ENCODE measurements at places on chromosomes 16 and 17. TPM values are rescaled to one million over a fixed set of nuclear protein-coding genes. Genes with fewer than 3 reads are reported as not detected.

DNA sequence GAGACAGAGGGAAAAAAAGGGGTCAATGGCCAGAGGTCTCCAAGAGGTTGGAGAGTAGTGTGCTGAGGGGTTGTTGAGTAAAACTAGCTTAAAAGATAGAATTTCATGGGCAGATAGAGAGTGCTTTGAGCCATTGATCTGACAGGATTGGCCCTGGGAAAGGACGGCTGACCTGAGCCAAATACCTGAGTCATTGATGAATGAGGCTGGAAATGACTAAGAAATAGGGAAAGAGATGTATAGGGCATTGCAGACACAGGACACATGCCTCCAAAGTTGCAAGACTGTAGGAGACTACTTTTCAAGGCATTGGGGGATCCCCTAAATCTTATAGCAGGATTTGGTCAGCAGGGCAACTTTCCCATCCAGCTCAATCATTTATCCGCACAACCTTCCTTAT is 168.7 kb downstream of the ABCC12 start:
- no peak for DNase-seq

DNA sequence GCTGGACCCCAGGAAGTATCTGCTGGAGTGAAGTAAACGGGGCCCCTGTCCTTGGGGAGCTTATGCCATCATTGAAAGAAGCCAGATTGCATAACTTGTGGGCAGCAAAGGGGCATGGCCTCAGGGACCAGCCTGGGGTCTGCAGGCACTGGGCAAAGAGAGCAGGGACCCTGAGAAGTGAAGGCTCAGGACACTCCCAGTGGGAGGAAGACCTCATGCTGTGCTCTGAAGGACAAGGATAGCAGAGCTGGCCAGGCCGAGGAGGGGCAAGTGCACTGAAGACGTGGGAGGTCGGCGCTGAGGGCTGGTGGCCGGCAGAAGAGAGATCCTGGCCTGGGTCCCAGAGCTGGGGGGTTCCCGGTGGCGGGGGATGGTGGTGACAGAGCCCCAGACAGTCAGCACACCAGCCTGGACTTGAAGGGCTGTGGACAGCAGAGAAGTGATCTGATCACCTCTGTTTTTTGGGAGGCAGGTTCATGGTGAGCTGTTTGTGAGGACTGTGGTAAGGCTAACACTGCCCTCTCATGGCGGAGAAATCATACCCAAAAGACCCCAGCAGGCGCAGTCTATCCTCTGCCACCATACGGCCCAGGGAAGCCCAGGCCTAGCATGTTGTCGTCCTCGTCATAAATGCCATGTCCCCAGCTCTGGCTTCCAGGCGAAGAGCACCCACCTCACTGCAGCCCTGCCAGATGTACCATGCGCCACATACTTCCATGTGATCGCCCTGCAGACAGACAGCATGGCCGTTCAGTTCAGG is 7.1 kb upstream of the CNP start:
- DNase-seq = no peak

GRCh38 chr17:31486351-31487062 is 95.0 kb downstream of the RAB11FIP4 start:
- DNase-seq = no peak

DNA sequence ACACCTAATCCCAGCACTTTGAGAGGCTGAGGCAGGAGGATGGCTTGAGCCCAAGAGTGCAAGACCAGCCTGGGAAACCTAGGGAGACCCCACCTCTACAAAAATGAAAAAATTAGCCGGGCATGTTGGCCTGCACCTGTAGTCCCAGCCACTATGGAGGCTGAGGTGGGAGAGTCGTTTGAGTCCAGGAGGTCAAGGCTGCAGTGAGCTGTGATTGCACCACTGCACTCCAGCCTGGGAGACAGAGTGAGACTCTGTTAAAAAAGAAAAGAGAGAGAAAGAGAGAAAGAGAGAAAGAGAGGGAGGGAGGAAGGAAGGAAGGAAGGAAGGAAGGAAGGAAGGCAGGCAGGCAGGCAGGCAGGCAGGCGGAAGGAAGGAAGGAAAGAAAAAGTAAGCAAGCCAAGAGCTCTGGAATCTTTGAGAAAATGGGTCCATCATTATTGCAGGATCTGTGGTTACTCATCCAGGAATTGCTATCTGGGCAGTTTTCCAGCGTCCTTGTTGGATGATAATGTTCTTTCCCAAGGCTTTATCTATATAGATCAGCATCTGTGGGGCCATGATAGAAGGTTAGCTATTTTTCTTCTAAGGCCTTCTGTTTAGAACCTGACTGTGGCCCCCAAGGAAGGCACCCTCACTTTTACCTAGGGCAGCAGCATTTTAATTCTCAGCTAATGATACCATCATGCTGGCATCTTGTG is 533.2 kb upstream of the CDH5 start:
- DNase-seq = no peak

- no peak for DNase-seq
Observed at GRCh38 chr17:32608267-32608666, 121.5 kb downstream of the CDK5R1 start.

DNA sequence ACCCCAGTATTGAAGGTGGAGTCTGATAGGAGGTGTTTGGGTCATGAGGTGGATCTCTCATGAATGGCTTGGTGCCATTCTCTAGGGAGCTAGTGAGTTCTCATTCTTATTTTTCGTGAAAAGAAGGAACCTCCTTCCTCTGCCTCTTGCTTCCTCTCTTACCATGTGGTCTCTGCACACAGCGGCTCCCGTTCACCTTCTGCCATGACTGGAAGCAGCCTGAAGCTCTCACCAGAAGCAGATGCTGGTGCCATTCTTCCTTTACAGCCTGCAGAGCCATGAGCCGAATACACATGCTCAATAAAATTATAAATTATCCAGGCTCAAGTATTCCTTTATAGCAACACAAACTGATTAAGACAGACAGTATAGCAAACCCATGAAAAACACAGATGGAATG is 545.1 kb upstream of the C16orf82 start:
- DNase-seq = no peak

DNA sequence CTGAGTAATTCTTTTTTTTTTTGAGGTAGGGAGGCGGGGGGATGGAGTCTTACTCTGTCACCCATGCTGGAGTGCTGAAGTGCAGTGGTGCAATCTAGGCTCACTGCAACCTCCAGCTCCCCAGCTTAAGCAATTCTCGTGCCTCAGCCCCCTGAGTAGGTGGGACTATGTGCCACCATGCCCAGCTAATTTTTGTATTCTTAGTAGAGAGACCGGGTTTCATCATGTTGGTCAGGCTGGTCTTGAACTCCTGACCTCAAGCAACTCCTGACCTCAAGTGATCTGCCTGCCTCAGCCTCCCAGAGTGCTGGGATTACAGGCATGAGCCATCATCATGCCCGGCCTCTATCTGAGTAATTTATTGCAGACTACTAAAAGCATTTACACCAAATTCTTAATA is 19.4 kb downstream of the KPNB1 start:
- DNase-seq = no peak

GRCh38 chr17:7329997-7330637 is 982 bp upstream of the NEURL4 start:
- peak; percentile 67 for DNase-seq

- DNase-seq = no peak
Observed at GRCh38 chr16:56510544-56510943, 9.3 kb downstream of the BBS2 start.

DNA sequence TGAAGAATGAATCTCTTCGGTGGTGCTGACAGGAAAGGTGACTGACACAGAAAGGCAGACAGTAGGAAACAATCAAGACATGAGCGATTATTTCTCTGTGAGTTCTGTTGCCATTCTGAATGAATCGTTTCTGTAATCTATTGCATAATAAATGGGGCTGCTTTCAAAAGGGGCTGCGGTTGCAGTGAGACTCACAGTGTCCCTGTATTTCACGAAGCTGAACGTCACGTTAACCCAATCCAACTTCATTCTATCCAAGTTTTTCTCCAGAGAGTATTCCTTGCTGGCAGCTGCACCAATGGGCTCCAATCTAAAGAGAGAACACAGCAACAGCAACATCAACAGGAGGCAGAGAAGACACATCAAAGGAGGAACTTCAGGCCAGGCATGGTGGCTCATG is 75.4 kb downstream of the DNAH3 start:
- no peak for DNase-seq

GRCh38 chr17:82552580-82552979 is 33.0 kb downstream of the FOXK2 start:
- DNase-seq = no peak

DNA sequence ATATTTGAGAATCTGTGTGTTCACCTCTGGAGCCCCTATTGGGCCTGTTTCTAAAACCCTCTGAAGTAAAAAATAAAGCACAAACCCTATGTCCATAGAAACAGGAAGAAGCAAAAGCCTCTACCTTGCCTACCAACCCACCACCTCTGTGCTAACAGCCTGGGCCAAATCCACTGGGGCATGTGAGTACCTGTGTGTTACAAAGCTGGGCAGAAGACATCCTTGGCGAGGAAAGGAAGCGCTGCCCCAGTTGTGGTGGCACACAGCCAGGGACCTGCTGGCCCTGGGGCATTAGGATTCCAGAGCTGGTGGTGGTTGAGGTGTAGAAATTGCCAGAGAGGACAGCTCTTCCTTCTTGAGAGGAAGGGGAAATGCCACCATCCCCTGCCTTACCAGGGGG is 30.0 kb downstream of the MYO18A start:
- DNase-seq = peak; percentile 93

DNA sequence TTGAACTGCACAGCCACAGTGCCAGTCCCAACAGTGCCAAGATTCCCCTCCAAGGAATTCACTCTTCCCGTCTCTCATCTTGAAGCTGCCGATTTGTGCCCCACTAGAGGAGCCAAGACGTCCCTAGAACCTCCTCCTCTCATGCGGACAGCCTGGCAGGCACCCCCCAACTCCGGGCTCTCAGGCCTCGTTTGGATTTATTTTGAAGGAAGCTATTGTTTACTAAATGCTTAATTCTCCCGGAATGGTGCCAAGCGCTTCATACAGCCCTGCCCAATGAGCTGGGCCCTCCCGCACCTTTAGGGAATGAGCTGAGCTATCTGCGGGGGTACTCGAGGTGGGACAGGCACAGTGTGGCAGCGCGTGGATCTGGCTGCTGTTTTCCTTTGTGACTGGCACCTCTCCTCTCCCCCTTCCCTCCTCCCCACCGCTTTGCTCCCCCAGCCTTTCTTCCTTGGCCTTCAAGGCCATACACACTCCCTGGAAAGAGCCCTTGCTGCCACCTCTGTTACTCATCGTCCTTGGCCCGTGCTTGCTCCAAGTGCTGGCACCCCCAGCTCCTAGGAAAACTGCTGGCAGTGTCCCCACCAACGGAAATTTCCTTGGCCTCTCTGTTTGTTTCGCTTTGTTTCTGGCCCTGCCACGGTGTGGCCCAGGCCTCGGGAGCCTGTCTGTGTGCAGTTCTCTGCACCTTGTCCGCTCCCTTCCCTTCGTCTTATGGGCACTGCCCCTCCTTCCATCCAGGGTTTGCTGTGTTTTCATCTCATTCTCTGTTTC is 49.9 kb upstream of the CDR2 start:
- no peak for DNase-seq

GRCh38 chr16:9042964-9043680 is 48.3 kb upstream of the HAPSTR1 start:
- DNase-seq = no peak

GRCh38 chr16:77668201-77668600 is 54.1 kb upstream of the NUDT7 start:
- DNase-seq = no peak

DNA sequence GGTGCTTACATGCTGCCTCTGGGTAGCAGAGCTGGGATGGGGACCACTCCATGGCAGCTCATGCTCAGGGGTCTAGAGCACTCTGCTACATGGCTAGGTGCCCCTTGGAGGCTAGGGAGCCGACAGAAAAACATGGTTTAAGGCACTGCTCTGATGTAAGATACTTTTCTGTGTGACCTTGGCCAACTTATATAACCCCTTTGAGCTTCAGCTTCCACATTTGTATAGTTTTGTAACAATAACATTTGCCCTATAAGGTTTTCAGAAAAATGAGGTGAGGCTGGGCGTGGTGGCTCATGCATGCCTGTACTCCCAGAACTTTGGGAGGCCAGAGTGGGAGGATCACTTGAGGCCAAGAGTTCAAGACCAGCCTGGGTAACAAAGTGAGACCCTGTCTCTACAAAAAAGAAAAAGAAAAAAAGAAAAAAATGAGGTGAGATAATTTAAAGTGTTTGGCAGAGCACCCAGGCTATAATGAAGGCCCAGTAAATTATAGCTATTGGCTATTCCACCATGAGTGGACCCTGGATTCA is 3.2 kb downstream of the CES4A start:
- DNase-seq = no peak

GRCh38 chr16:72430121-72430520 is 258.2 kb upstream of the PMFBP1 start:
- DNase-seq = no peak

DNA sequence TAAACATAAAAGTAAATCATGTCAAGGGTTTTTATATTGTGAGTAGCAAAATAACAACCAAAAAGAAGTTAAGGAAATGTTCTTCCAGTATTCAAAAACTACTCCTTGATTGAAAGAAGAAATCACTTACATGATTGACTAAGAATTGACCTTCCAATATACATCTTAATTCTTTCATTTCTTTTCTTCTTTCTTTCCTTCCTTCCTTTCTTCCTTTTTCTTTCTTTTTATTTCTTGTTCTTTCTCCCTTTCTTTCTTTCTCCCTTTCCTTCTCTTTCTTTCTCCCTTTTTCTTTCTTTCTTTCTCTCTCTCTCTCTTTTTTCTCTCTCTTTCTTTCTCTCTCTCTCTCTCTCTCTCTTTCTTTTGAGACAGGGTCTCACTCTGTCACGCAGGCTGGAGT is 60.7 kb upstream of the SOX9 start:
- DNase-seq = no peak

- no peak for DNase-seq
Observed at GRCh38 chr17:17886726-17887125, 49.9 kb upstream of the SREBF1 start.

GRCh38 chr17:45290269-45290765 is 26.5 kb downstream of the MAP3K14 start:
- no peak for DNase-seq

- DNase-seq = peak; percentile 53
Observed at GRCh38 chr16:67481561-67482232, 740 bp upstream of the ATP6V0D1 start.

- DNase-seq = no peak
Observed at GRCh38 chr16:81720973-81721906, 57.9 kb upstream of the PLCG2 start.

DNA sequence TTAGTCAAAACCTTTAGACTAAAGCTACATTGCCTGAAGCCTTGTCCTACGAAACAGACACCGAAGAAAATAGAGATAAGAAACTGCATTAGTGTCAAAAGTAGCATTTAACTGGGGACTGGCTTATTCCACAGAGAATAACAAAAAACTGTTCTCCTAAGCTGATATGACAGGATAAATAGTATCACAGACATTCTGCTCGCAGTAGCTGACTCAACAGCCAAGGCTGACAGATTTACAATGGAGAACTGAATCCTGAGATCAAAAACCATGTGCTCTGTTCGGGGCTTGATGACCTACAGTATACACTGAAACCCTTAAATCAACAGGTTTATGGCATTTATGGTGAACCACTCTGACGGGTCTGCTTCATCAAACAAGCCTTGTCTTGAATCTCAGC is 25.5 kb downstream of the ADAMTS18 start:
- DNase-seq = no peak

Gene CTRB1
- total RNA-seq = not detected

Gene SLC4A1
- not detected for total RNA-seq

Gene TNFRSF13B
- total RNA-seq = 0.80 TPM

Gene TNFRSF17
- 0.98 TPM for total RNA-seq

Gene ERI2
- 21.8 TPM for total RNA-seq

Gene DNAAF8
- total RNA-seq = 1.3 TPM

Gene KRTAP3-1
- total RNA-seq = not detected

Gene RAB11FIP4
- 11.8 TPM for total RNA-seq

Gene RCVRN
- 0.32 TPM for total RNA-seq

Gene TPSAB1
- total RNA-seq = 5.9 TPM

Gene NEK8
- total RNA-seq = 5.3 TPM
